ENCODE measurements at places on chromosomes 3 and 15.

DNA sequence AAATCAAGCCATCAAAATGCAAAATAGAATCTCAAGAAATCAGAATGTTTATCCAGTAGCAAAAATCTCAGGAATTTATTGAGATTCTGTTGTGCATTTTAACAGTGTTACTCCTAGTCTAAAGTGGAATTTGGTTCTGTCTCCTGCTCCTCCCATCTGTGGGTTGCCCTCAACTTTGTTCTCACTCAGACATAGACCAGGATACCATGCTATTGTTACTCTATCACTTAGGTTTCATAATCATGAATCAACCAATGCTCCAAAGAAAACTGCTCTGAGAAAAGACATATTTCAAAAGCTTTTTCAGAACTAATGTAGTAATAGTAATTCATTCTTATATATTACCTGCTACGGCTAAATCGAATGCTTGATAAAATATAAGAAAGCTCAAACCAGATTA is 274.7 kb downstream of the RBMS3 start:
- no peak for DNase-seq

- DNase-seq: no peak
Measured at GRCh38 chr15:100863796-100864267, 15.8 kb upstream of the ALDH1A3 start.

DNA sequence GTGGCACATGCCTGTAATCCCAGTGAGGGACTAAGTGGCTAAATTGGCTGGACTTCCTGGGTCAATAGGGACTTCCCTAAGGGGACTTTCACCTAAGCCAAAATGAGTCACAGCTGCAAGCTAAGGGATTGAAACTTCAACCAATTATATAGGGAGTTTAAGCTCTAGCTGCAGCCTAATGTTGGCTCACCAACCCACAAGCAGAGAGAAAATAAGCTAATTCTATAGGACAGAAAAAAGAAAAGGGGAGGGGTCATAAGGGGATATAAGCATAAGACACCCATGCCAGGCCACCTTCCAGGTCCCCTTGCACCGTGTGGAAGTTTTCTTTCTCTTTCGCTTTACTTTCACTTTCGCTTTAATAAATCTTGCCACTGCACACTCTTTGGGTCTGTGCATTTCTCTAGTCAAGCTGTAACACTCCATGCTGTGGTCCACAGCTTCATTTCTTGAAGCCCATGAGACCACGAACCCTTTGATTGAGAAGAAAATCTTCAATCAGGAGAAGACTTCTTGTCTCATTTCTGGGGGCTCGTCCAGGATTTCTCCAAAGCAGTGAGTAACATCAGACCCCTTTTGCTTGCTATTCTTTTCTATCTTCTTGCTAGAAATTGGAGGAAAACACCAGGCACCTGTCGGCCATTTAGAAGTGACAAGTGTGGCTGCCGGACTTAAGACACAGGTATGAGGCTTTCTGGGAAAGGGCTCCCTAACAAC is 192.3 kb downstream of the IGSF11 start:
- no peak for DNase-seq

GRCh38 chr3:4575381-4575780 is 82.2 kb downstream of the ITPR1 start:
- no peak for DNase-seq

DNA sequence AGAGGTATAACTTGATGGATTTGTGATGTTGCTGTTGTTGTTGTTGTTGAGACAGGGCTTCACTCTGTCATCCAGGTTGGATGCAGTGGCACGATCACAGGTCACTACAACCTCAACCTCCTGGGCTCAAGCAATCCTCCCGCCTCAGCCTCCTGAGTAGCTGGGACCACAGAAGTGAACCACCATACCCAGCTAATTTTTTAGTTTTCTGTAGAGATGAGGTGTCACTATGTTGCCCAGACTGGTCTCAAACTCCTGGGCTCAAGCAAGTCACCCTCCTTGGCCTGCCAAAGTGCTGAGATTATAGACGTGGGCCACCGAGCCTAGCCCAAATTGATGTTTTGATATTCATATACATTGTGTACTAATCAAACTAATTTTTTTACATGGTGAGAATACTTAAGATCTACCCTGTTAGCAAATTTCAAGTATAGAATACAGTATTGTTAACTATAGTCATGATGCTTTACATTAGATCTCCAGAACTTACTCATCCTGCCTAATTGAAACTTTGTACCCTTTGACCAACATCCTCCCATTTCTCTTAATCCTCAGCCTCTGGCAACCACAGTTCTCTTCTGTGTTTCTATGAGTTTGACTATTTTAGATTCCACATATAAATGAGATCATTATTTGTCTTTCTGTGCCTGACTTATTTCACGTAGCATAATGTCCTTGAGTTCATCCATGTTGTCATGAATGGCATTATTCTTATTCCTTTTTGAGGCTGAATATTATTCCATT is 23.2 kb downstream of the LMCD1 start:
- DNase-seq: no peak
